Activated naive CD4-positive, alpha-beta T cell (primary cell): ENCODE measurements at places on chromosomes 2 and 18.

- DNase-seq: no peak
Observed at GRCh38 chr18:61891271-61891670, 1.5 kb downstream of the RNF152 start.

GRCh38 chr2:160898581-160899307, 261.5 kb upstream of the TANK start:
- DNase-seq: no peak

DNA sequence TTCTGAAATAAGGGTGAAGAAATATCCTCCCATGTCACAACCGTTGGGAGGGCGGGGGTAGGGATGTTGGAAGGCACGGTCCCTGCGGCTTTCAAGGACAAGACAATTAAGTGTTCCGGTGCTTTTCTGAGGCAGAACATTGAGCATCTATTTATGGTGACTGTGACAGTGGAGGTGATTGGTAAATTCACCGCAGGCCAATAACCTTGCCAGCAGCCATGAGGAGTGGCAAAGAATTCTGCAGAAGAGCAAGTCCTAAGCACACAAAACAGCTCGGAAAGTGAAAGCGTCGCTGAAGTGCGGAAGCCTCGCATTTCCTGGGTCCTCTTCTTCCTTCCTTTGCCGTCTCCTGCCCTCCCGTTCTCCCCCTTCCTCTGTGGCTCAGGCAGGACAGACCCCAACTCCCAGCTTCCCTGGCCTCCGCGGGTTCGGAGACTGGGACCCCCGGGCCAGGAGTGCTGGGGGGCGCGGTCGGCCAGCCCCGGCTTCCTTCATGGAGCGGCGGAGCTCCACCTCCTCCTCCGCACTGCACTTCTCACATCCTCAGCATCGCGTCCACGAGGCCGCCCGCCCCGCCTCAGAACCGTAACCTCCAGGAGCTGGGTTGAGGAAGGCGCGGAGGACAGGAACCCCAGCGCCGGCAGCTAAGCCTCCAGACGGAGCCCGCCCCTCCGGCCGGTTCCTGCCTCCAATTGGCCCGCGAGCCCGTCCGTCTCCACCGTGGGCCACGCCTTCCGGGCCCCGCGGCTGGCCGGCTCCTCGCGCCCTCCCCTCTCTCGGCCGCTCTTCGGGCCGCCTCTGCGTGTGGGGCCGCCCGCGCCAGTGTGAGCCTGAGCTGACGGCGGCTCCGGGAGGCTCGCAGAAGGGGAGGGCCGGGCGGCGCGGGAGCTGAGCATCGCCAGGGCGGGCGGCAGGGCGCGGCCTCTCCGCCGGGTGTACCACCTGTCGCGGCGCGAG, at the start of gene ME2:
TSS of gene ME2 (plus strand) at position 774 of the 957 bp plus-strand sequence. CDS start 16,703 bp downstream, outside the sequence.
- DNase-seq: peak; percentile 78

DNA sequence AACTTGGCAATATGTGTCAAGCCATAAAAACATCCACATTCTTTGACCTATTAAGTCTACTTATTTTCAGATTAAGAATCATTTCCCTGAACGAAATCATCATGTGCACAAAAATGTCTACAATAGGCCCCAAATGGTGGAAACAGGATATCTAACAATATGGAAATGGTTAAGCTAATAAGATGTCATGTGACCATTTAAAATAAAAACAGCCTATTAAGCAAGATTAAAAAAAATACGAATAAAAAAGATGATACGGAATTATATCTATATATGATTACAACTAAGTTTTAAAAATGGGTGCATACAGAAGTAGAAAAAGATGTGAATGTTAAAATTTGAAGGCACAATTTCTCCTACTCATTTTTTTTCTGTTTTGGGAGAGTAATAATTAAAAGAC, 118.6 kb upstream of the ACVR1C start:
- DNase-seq: no peak

GRCh38 chr18:22844190-22844589, 88.9 kb upstream of the RBBP8 start:
- DNase-seq: no peak

GRCh38 chr18:13672657-13673056, 53.7 kb downstream of the FAM210A start:
- DNase-seq: no peak

GRCh38 chr18:67980241-67980640, 463.7 kb upstream of the DSEL start:
- no peak for DNase-seq

DNA sequence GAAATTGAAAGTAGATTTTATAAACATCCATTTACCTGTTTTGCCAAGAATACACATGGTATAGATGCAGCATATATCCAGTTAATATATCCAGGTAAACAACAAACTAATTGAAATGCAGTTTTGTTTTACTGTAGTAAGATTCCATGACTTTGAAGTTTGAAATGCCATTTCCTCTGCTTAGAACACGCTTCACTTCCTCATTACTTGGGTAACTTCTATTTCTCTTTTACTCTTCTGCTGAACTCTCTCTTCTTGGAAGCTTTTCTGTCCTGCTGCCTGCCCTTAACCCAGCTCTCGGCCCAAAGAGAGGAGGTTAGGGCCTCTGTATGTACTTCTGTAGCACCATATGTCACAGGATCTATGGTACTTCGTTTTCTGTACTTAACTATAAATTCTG, 14.1 kb upstream of the IL1RL2 start:
- no peak for DNase-seq

DNA sequence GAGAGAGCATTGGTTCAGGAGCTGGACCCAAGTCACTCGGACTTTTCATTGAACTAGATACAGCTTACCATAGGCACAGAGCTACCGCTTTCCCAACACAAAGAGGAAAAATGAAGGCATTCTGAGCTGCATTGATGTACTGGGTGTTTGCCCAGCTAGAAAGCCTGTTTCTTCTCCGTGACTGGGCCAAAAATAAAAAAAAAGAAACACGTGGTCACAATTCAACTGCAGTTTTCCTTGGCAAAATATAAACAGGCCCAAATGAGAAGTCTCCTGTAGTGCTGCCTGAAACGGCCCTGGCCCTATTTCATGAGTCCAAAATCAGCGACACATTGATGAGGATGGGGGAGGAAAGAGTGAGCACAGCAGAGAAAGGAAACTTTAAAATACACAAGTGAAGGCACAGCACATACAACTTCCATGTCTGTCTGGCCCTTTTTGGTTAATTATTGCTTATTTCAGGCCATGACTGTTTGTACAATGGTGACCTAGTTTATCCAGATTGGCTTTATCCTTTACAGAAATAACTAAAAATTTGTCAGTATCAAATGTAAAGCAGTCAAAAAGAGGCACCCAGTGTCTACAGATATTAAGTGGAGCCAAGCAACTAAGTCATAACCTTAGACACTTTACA, 179.7 kb downstream of the ICOS start:
- no peak for DNase-seq

DNA sequence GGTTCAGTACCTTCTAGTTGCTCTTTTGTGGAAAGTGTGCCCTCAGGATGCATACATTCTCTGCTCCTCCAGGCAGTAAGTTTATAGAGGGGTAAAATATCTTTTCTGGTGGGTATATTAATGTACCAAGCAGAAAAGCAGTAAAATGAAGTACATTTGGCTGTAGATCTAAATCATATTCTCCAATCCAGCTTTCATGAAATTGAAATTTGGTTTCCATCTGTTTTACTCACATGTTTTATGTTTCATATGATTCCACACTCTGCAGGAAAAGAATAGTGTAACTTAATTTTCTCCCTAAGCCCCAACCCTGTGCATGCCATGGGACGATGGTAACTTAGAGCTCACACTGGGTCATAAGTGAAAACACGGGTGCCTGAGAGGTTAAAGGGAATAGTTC, 172.3 kb downstream of the AKAIN1 start:
- DNase-seq: no peak

DNA sequence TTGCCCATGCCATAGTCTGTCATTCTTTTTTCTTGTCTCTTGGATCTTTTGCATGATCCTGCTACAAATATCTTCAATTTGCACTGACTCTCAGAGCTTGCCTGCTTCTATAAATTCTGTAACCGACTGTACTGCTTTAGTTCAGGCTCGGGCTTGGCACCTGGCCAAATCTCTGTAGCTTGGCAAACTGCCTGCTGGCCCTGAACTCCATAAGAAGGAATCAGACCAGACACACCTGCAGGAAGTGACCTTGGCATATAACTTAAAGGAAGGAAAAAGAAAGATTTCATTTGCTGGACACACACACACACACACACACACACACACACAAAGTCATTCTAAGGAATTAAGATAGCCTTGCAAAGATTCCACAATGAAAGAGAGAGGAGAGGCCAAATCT, 291.2 kb upstream of the DDX18 start:
- no peak for DNase-seq

- DNase-seq: no peak
Observed at GRCh38 chr2:121884511-121884921, 129.1 kb downstream of the TSN start.

DNA sequence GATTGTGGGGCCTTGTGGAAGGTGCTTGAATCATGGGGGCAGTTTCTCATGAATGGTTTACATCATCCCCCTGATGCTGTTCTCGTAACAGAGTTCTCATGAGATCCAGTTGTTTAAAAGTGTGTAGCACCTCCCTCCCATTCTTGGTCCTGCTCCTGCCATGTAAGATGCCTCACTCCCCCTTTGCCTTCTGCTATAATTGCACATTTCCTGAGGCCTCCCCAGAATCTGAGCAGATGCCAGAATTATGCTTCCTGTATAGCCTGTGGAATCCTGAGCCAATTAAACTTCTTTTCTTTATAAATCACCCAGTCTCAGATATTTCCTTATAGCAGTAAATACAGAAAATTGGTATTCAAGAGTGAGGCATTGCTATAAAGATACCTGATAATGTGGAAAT, 15.6 kb upstream of the WDR75 start:
- no peak for DNase-seq

DNA sequence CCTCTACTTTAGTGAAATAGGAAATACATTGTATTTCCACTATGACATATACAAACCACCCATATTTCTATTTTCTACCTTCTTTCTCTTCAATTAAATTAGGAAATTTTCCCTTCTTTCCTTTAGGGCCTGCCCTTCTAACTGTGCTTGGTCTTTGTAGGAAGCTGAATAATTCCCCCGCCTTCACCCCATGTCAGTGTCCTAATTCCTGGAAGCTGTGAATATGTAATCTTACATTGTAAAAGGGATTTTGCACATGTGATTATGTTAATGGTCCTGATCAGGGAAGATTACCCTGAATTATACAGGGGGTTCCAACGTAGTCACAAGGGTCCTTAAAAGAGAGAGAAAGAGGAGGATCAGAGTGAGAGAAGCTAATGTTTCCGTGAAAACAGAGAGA, 40.2 kb downstream of the GRB14 start:
- no peak for DNase-seq

GRCh38 chr2:45713591-45713990, 62.1 kb downstream of the PRKCE start:
- DNase-seq: no peak

- DNase-seq: no peak
Observed at GRCh38 chr2:22198381-22199283, 1074.9 kb downstream of the TDRD15 start.

DNA sequence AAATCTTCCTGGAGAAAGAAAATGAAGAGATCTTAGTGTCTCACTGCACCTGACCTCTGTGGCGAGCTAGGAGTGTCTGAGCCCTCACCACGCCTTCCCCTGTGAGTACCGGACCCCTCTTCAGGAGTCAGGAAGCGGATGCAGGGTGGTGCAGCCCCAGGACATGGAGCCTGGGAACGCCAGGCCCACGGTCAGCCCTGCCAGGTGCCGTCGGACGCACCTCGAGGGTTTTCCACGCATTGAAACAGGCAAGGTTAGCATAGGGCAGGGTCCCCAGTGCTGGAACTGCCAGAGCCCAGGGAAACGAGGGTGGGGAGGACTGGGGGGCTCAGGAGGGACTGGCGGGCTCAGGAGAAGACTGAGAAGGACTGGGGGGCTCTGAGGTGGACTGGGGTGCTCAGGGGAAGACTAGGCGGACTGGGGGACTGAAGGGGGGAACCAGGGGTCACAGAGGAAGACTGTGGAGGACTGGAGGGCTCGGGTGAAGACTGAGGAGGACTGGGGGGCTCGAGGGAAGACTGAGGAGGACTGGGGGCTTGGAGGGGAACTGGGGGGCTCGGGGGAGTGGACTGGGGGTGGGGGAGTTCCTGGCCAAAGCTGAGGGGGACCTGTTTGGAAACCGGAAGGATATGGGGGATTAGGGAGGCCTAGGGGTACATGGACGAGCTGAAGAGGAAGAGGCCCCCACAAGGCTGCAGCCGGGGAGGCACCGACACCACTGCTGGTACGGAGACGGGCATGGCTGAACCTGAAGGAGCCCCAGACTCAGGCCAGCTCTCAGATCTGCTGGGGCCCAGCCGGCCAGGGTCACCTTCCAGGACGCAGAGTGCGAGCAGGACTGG, 65.2 kb upstream of the SNTG2 start:
- no peak for DNase-seq

GRCh38 chr2:234960175-234961088, 8.6 kb downstream of the SH3BP4 start:
- no peak for DNase-seq

- DNase-seq: no peak
Observed at GRCh38 chr2:86062043-86062442, 43.6 kb downstream of the POLR1A start.
